ENCODE measurements at places on chromosomes 3 and 15. TPM values are rescaled to one million over a fixed set of nuclear protein-coding genes. Genes with fewer than 3 reads are reported as not detected.

Gene ZNF80
- total RNA-seq = 0.06 TPM

Gene PSMD6
- total RNA-seq = 60.3 TPM

Gene KNG1
- 116 TPM for total RNA-seq

Gene NMNAT3
- 19.6 TPM for total RNA-seq

Gene FANCD2OS
- total RNA-seq = not detected

Gene KY
- 27.6 TPM for total RNA-seq

Gene MYO5C
- 21.8 TPM for total RNA-seq

Gene BUB1B
- total RNA-seq = 16.1 TPM
